ENCODE measurements at places on chromosomes 12 and 14.

DNA sequence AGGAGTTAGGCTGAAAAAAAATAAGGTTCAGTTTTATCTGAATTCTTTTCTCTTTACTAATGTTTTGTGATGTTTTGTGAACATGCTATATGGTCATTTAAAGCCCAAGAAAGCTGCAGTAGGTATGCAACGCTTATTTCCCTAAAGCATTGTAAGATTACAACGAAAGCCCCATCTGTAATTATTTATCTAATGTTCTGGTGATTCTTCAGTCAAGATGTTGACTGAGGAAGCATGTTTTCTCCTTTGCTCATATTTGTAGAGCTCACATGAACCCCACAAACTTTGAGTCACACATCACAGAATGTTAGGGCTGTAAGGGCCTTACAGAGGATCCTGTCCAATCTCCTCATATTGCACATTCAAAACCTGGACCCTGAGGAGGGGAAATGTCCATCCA, 3.2 kb upstream of the TUBA1C start:
- DNase-seq, result no peak

GRCh38 chr12:8156845-8157244, at the start of gene ZNF705A:
TSS of gene ZNF705A (plus strand) at chr12:8157015. CDS start at chr12:8172626, 15,611 bp downstream.
- no peak for DNase-seq

DNA sequence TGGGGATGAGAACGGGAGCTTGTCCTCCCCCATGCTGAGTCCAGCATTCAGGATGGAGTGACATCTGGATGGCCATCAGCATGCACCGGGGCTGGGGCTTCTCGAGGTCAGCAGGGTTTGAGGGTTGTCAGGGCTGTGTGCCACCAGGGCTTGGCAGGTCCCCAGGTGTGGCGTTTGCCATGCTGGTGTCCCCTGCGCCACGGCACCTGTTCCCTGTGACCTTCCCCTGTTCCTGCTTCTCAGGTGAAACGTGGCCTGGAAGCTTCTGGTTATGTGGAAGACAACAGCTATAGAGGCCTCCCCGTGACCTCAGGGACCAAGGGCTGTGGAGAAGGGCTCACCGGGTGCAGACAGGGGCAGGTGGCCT, 152.4 kb downstream of the KIF26A start:
- DNase-seq, result no peak

DNA sequence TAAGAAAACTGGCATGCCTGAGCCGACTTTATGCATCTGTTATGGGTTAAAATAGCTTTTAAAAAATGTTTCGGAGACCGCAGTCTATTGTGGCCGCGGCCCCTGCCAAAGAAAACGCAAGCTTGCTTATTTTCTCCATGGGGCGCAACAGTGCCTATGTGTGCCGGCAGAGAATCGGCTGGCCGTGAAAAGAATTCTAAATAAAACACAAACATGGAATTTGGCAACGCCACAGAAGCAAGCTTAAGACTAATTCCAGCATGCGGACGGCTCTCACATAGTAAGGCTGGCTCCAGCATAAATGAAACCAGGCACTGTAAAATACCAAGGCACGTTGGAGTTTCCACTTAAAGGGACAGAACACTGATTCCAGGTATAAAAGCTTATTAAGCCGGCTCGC, 56.7 kb downstream of the BCL11B start:
- DNase-seq, result no peak

DNA sequence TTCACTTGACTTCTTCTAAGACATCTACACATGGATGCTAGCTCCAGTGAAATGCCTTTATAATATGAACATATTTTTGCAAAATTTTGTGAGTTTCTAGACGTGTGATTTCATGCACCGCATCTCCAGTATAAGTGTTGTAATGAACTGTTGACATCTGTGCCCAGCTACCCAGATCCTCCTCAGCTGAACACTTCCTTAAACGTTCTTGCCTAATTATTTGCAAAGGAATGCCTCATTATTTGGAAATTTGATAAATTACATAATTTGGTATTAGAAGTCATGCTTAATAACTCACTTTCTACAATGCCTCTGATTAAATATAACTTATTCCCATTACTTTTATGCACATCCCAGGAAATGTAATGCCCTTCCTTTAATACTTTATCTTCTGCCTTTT, 14.0 kb downstream of the OR11G2 start:
- no peak for DNase-seq

GRCh38 chr12:6301721-6302120, 8.8 kb upstream of the PLEKHG6 start:
- DNase-seq, result no peak

GRCh38 chr14:53953828-53954550, 2.6 kb downstream of the BMP4 start:
- DNase-seq, result no peak

GRCh38 chr14:75088566-75089373, 19.3 kb downstream of the ZC2HC1C start:
- DNase-seq, result peak; percentile 46

DNA sequence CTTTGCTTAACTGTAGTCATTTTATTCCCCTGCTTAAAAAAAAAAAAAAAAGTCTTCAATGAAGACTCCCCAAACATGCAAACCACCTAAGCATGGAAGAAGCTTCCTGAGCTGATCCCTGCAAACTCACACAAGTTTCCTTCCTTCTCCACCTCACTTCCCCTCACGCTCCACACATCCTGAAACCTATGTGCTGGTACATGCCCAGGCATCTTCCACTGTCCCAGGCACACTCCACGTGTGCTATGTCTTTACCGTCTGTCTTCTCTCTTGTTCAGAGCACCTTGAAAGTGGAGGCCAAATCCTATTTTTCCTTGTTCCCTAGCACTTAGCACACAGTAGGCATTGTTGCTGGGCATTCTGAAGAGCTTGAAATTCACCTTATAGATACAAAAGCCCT, 13.4 kb downstream of the LRIG3 start:
- no peak for DNase-seq

- no peak for DNase-seq
Observed at GRCh38 chr14:67059596-67059995, 129.6 kb upstream of the GARIN2 start.
